ENCODE measurements at places on chromosomes 3 and 15.

DNA sequence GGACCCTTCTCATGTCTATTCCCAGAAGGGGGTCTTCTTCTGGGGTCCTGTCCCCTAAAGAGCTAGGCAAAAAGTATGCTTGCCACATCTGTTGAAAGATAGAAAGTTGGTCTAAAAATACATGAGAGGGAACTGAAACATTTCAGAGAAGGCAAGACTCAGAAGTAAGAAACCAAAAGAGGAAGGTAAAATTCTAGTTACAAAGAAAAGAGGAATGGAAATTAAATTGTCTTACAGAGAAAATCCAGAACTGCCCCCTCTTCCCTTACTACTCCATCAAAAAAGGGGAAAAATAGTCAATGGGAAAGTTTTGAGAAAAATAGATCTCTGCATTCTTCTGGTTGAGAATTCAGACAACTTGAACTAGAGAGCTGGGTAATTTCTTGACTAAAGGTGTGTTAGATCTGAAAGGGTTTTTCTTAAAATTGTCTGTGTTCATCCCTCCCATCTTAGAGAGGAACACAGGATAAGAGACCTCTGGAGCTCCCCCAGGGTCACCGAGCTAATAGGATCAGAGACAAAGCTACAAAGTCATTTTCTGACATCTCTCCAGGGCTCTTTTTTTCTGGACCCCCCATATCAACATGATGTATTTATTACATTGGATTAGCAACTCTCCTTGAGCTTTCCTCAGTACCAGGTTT lies 32.3 kb upstream of the CCR2 start:
- no peak for DNase-seq

GRCh38 chr15:39618063-39618823 lies 37.4 kb downstream of the THBS1 start:
- no peak for DNase-seq

DNA sequence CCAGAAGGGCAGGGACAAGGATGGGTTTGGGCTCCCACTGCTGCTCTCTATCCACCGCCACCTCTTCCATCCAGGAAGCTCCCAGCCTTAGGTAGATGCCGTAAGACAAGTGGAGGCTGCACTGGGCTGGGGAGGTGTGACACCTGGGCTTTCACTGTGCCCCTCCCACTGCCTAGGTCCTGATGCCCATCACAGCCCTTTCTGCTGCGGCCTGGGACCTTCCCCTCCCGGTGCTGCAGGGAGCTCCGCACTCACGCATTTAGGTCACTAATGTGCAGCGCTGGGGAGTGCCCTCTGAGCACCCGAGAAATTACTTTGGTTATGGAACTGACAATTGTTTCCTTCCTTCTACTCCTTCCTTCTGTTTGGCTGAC lies 850 bp downstream of the LTF start:
- DNase-seq = no peak

DNA sequence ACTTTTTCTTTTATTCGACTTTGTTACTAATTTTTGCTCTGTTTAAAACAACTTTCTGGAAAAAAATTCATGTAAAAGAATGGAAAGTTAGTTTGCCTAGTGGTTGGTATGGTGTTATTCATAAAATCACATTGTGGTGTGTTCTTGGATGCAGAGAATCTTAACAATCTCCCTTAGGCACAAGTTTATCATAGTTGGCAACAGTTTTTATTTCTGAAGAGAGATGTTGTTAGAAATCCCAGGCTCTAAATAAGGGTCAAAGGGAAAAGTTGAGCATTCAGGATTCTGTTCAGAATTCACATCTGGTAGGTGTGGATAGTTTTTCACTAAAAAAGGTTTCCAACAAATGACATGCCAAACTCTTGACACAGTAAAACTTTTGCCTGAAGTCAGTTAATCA lies 6.4 kb downstream of the DUT start:
- DNase-seq = no peak

- DNase-seq = no peak
These were observed 74.5 kb downstream of the PLCH1 start for GRCh38 chr3:155670335-155670734.

DNA sequence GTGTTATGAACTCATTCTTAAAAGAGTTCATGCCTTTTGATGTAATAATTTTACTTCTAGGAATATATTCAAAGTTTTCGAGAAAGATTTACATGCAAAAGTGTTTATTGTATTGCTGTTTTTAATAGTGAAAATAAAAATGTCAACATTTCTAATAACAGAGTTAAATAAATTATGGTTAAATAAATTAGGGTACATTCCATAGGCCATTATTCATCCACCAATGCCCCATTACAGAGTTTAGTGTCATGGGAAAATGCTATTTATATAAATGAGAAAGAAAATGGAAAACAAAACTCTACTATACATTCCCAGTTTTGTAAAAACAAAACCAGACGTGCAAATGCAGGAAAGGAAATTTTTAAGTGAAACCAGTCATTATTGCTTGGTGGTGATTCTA lies 538.1 kb upstream of the TBL1XR1 start:
- DNase-seq = no peak

GRCh38 chr3:185021256-185021655 lies 131.6 kb downstream of the C3orf70 start:
- no peak for DNase-seq

DNA sequence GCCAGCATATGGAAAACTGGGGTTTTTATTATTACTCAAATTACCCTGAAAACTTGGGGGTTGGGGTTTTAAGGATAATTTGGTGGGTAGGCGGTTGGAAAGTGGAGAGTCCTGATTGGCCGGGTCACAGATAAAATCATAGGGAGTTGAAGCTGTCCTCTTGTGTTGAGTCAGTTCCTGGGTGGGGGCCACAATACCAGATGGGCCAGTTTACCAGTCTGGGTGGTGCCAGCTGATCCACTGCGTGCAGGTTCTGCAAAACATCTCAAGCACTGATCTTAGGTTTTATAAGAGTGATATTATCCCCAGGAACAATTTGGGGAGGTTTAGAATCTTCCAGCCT lies 4.9 kb upstream of the ZNF662 start:
- DNase-seq = no peak

GRCh38 chr3:8482960-8483665 lies 18.5 kb upstream of the LMCD1 start:
- peak; percentile 68 for DNase-seq

GRCh38 chr3:157581371-157581770 lies 78.2 kb upstream of the VEPH1 start:
- DNase-seq = no peak

GRCh38 chr15:46170326-46170725 lies 535.5 kb downstream of the SQOR start:
- DNase-seq = no peak

- no peak for DNase-seq
These were observed 39.7 kb downstream of the BCHE start for GRCh38 chr3:165797551-165797950.

GRCh38 chr3:10883478-10884234 lies 67.6 kb downstream of the SLC6A11 start:
- no peak for DNase-seq

DNA sequence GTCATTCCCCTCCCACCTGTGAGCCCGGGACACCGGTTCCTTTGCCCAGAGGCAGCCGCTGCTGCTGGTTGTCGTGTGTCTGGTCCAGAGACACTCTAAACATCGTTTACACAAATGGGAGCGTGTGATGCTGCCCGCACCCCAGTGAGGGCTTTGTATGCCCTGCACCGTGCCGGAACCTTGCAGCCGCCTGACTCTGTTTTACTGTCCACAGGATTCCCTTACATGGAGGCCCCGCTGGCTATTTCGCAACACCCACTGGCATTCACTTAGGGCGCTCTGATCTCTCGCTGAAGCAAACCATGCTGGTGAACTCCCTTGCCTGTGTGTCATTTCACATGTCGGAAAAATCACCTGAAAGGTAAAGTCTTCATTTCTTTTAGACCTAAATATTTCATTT lies 100.8 kb upstream of the SLC6A6 start:
- no peak for DNase-seq

- DNase-seq = peak; percentile 56
These were observed 152.3 kb downstream of the IGF1R start for GRCh38 chr15:98800437-98801233.

DNA sequence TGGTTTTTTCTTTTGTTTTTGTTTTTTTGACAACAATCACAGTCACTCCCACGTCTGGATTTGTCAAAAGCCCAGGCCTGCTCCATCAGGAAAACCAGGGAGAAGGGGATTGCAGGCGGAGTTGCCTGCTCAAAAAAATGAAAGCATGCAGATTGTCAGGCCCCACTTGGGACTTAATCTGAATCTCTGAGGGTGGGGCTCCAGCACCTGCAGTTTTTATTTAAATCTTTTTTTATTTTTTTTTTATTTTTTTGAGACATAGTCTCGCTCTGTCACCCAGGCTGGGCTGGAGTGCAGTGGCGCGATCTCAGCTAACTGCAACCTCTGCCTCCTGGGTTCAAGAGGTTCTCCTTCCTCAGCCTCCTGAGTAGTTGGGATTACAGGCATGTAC lies 140.9 kb downstream of the FOXP1 start:
- no peak for DNase-seq

DNA sequence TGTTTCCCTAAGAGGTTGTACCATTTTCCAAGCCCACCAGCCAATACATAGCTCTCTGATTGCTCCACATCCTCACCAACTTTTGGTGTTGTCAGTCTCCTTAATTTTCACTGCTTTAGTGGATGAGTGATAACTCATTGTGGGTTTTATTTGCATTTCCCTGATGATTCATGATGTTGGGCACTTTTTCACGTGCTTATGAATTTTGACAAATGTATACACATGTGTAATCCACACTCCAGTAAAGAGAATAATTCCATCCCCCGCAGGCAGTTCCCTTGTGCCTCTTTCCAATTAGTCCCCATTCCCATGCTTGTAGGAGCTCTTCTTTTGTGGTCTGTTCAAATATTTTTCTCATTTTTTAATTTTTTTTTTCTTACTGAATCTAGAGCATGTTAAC lies 52.4 kb downstream of the ANP32A start:
- no peak for DNase-seq
